ENCODE measurements at places on chromosomes 3 and 15.

DNA sequence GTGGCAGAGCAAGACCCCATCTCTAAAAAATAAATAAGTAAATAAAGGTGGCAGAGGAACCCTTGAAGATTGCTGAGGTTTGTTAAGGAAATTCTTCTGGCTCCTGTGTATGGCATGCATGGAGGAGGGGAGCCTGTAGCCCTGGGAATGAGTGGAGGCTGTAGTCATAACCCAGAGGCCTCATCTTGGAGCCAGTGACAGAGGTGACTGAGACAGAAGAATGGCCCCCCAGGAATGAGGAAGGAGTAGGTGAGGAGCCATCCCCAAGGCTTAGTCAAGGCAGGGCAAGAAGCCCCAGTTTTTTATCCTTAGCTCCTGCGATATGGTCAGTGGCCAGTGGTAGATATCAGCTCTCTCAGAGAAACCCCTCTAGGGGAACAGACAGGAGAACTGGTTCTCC, 46.5 kb downstream of the BSN start:
- no peak for DNase-seq

GRCh38 chr15:57698243-57698642, 8.3 kb upstream of the POLR2M start:
- no peak for DNase-seq

- no peak for DNase-seq
These were observed 136.0 kb upstream of the DAZL start for GRCh38 chr3:16741103-16741758.

- DNase-seq: no peak
These were observed 52.6 kb downstream of the MTHFS start for GRCh38 chr15:79844221-79844620.

DNA sequence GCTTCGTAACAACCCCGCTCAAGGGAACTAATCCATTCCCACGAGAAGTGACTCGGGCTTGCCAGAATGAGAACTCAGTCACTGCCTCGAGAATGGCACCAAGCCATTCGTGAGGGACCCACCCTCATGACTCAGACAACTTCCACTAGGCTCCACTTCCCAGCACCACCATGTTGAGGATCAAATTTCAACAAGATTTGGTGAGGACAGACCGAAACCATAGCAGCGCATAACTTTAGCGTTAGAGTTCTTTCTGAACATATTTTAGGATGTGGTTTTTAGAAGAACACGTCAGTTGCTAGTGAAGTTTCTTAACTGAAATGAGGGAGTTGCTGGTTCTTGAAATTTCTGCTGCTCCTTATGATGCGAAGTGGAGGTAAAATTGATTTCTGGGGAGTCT, 13.5 kb downstream of the PTPRG start:
- no peak for DNase-seq

DNA sequence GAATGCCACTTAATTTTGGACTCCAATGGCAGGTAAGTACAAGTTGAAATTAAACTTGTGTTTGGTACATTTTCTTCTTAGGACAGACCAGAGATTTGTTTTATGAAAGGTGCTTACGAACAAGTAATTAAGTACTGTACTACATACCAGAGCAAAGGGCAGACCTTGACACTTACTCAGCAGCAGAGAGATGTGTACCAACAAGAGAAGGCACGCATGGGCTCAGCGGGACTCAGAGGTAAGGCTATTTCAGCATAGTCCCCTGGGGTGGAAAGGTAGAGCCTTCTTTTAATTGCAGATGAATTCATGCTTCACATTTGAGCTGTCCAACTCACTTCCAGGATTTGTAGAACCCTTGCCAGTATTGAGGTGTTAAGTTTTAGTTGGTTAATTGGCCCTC, 51.4 kb downstream of the ASTE1 start:
- no peak for DNase-seq

DNA sequence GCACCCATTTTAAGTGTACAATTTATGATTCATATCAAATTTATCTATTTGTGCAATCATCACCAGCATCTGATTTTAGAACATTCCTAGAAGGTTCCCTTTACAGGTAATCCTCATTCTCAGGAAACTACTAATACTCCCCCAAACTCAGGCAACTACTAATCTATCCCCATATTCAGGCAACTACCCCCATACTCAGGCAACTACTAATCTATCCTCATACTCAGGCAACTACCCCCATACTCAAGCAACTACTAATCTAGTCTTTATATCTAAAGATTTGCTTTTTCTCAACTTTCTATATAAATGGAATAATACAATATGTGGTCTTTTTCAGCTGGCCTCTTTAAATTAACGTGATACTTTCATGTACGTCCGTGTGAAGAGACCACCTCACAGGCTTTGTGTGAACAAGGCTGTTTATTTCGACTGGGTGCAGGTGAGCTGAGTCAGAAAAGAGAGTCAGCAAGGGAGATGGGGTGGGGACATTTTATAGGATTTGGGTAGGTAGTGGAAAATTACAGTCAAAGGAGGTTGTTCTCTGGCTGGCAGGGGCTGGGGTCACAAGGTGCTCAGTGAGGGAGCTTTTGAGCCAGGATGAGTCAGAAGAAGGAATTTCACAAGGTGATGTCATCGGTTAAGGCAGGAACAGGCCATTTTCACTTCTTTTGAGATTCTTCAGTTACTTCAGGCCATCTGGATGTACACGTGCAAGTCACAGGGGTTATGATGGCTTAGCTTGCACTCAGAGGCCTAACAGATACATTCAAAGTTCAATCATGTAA, 1444.5 kb upstream of the CADM2 start:
- no peak for DNase-seq

Data from hematopoietic multipotent progenitor cell (in vitro differentiated cells).